A549 (cell line): ENCODE measurements at places on chromosomes 3 and 15.

- DNase-seq, result no peak
These were observed 55.7 kb downstream of the TNIK start for GRCh38 chr3:171404376-171404967.

- DNase-seq, result no peak
These were observed 7.9 kb upstream of the PIK3CB start for GRCh38 chr3:138842483-138843188.

GRCh38 chr15:75059607-75060006, 36.2 kb downstream of the PPCDC start:
- DNase-seq, result no peak

DNA sequence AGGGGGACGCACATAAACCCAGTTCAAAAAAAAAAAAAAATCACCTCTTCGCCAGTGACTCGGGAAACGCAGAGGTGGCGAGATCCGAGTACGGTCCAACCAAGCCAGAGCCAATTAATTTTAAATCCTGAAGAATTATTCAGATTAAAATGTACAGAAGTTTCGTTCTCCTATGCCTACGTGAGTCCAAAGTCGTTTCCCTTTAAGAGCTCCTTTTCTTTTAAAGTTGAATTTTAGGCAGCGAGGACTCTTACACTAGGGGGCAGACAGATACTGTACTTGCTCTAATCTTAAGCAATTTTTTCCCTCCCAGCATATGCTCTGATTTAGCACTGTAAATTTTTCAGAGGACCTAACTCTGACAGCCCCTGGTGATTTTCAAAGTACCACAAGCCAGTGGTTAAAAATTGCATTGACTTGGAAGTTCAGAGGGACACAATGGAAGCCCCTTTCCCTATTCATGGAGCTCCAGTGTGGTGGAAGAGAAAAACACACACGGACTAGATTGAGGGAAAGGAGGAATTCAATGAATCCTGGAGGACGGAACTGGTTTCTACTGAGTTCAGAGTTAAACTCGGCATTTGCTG, 3.3 kb upstream of the NR2F2 start:
- peak; percentile 90 for DNase-seq

GRCh38 chr3:38549486-38549885, 53.3 kb downstream of the EXOG start:
- no peak for DNase-seq

DNA sequence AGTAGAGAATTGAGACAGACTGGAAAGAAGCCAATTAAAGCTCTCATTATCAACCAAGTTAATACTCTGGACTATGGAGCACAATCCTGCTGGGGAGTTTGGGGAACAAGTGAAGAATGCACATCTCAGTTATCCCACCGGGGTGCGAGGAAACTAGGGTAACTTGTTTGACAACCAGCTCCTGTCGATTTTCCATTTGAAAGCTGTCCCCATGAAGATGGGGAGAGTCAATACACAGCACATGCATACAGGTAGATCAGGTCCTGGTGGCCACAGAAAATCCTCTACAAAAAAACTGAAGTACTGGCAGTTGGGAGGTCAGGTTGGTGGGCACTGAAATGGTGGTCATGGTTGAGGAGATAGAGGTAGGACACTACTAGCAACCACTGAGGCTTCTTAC, 25.7 kb upstream of the GRAMD1C start:
- DNase-seq, result no peak

DNA sequence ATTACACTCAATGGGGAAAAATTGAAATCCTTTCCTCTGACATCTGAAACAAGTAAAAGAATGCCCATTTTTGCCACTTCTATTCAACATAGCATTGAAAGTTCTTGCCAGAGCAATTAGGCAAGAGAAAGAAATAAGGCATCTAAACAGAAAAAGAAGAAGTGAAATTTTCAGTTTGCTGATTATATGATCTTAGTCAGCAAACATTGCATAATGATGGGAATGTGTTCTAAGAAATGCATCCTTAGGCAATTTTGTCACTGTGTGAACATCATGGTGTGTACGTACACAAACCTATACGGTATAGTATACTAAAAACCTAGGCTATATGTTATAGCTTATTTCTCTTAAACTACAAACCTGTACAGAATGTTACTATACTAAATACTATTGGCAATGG, 278.0 kb downstream of the CGGBP1 start:
- DNase-seq, result no peak

- DNase-seq, result no peak
These were observed 304.3 kb upstream of the DPH6 start for GRCh38 chr15:35850284-35850683.

- DNase-seq, result no peak
These were observed at the start of gene LTK for GRCh38 chr15:41513506-41514227. LTK (minus strand) TSS chr15:41513827; CDS start chr15:41513709, 118 bp downstream.

- no peak for DNase-seq
These were observed 4.6 kb downstream of the CAPN3 start for GRCh38 chr15:42363942-42364341.

DNA sequence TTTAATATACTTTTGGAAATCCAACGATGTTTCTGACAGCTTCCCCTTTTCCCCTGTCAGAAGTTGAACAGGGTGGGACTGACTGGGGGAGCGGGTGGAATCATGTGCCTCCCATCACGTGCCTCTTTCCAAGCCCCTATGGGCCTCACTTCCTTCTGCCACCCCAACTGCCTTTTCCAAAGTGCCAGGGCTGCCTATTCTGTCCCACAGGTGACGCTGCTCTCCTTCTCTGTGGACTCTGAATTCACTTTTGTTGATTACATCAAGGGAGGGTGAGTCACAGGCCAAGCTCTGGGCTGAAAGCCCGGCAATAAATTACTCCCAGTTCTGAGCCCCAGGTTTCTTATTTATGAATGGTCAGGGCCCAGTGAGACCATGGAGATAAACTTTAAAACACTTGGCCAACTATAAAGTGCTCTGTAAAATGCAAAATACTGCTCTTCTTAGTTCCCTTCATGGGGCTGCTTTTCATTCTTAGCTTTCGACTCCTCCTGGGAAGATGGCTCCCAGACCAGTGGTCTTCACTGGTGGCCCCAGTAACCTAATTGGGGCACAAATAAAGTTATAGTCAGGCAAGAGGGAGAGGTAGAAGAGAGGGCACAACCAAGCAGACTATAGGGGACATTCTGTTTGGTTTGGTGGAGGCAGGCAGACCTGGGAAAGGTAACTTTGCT, 12.3 kb downstream of the CPNE9 start:
- DNase-seq, result peak; percentile 86

DNA sequence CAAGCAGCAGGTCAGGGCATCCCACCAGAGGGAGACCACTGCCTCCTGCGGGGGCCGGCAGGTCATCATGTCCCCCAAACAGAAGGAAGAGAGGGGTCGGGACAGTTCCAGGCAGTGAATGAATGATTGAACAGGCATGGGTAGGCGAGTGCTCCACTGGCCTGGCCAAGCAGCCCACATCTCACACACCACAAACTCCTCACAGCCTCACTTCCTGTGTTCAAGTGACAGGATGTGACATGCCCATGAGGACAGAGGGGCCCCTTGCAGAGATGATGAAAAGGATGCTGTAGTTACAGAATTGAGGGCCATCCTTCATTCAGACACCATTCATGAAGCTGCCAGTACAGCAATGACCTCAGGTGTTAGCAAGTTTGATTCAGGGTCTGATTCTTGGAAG, 3.7 kb downstream of the IQSEC1 start:
- no peak for DNase-seq

DNA sequence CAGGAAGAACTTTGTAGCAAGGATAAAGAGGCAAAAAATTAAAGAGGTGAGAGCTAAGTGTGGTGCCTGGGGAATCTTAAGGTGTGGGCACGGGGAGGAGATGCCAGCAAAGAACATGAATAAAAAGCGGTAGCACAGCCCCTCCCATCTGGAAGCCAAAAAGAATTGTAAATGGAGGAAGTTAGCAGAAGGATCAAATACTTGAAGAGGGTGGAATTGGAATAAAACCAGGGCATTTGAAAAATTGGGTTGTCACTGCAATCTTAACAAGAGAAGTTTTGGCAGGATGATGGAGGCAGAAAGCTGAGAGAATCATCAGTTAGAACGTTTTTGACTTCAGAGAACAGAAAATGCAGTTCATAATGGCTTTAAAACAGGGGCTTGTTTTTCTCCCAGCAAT, 2.4 kb downstream of the CCR2 start:
- no peak for DNase-seq

GRCh38 chr3:179560791-179561190, 1.9 kb upstream of the ACTL6A start:
- no peak for DNase-seq

DNA sequence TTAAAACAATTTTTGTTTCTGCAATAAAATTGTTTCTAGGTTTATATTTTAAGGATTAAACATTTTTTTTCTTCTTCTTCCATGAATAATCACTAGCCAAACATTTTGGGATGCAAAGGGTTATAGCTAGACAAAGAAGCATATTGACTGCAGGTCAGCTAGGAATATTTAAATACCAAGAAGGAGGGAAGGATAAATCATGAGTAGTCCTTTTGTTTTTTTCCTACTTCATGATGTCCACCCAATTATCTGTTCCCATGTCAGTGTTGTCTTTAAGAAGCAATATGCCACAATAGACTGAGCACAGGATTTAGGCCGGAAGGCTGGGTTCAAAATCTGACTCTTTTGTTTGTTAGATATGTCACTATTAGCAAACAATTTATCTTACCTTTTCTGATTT, 82.1 kb downstream of the VPS8 start:
- no peak for DNase-seq

GRCh38 chr15:101001056-101001455, 81.9 kb downstream of the LRRK1 start:
- no peak for DNase-seq

DNA sequence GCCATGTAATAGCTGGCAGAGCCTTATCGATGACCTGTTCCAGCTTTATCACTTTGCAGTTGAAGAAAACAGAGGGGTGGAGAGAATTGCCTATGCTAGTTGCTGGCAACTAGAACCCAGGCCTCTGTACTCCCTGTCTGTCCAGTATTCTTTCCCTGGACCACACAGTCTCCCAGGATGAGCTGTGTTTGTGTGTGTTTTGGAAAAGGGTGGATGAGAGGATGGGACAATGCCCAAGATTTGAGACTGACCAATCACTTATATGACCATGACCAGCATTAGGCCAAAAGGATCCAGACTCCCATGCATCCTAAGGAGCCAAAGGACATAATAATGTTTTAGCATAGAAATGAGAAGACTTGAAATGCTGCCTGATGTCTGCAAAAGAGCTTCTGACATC, 102.6 kb downstream of the CD200R1L start:
- no peak for DNase-seq

- DNase-seq, result no peak
These were observed 33.7 kb upstream of the ZNF445 start for GRCh38 chr3:44511238-44511566.

GRCh38 chr3:195760345-195761122, 39.8 kb downstream of the MUC20 start:
- DNase-seq, result no peak

GRCh38 chr15:73936588-73937290, 10.5 kb downstream of the LOXL1 start:
- no peak for DNase-seq
